Esophagus squamous epithelium (tissue), 5 donors: ENCODE measurements at places on chromosomes 7 and 10.

GRCh38 chr7:27329909-27330308, 87.3 kb downstream of the EVX1 start:
- DNase-seq = no peak

DNA sequence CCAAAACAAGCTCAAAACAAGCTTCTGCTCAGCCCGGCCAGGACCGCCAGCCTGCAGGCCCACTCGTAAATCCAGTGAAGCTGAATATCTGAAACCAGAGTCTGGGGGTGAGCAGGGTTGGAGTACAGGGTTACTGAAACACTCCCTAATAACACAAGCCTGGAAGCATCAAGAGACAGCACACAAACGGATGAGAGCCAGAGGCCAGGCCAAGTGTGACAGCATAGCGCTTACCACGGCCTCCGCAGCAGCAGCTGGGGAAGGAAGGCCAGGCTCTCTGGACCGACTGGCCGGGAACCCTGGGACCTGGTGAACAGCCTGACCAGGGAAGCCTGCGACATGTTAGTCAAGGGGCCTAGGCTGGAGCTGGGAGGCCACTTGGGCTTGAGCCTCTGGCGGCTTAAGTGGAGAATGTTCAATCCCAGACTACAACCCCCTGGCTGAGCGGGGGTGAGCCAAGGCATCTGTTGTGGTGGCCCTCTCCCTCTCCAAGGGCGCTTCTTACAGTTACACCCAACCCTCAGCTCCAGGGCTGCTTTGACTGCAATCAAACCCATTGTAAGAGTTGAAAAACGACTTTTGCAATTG, 21.7 kb upstream of the RNF32 start:
- DNase-seq = no peak

DNA sequence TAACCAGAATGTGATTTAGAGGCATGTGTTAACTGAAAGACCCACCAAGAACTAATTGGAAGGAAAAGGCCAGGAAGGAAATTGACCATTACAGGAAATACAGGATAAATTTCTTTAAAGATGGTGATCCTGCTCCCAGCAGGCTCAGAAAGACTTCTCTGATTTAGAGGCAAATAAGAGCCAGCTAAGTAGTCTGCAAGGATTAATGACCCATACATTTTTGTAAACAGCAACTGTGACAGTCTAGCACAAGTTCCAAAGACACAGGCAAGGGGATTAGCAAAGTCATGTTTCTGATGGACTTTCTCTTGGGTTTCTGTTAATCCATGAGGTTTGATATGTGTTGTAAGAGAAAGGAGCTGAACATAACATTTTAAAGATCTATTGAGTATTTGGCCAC, 425.0 kb downstream of the HTR7 start:
- no peak for DNase-seq

- DNase-seq = no peak
These were observed 148.9 kb downstream of the PARD3 start for GRCh38 chr10:34666008-34666704.

DNA sequence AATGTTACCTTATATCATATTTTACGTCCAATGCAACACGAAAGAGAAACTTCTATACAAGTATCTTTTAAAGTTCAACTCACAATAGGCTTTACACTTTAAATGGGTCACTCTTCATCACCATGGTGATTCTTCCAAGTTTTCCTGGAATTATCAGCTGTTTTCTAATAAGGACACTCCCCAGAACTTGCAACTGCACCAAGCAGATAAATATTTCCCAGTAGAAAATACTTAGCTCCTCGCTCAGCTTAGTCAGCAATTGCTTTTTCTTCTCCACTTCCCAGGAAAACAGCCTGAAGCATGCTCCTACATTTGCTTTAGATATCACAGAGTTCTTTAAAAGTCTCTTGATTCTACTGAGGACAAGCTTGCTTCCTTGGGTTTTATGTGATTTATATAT, 25.7 kb upstream of the ADD3 start:
- DNase-seq = no peak

DNA sequence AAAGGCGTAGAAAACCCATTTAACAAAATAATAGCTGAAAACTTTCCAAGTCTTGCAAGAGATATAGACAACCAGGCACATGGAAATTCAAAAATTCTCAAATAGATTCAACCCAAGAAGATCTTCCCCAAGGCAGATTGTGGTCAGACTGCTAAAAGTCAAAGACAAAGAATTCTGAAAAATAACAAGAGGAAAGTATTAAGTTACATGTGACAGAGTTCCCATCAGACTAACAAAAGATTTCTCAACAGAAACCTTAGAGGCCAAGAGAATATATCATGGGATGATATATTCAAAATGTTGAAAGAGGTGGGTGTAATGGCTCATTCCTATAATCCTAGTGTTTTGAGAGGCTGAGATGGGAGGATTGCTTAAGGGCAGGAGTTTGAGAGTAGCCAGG, 59.8 kb downstream of the TMEM178B start:
- no peak for DNase-seq

DNA sequence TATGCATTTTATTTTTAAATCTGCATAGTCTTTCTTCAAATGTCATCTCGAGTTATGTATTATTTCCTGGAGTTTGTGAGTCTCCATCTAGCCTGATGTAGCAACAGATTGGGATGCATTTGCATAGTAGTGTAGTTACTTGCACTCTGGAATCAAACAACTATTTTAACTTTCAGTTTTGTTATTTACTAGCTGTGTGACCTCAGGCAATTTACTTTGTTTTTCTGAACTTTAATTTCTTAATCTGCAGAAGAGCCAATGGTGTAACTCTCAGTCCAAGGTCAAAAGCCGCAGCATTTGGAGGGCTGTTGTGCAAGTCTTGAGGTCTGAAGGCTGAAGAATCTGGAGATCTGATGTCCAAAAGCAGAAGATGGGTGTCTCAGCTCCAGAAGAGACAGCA, 175.8 kb upstream of the SORCS1 start:
- no peak for DNase-seq

- DNase-seq = no peak
These were observed 195.5 kb upstream of the HPS1 start for GRCh38 chr10:98642281-98642680.

DNA sequence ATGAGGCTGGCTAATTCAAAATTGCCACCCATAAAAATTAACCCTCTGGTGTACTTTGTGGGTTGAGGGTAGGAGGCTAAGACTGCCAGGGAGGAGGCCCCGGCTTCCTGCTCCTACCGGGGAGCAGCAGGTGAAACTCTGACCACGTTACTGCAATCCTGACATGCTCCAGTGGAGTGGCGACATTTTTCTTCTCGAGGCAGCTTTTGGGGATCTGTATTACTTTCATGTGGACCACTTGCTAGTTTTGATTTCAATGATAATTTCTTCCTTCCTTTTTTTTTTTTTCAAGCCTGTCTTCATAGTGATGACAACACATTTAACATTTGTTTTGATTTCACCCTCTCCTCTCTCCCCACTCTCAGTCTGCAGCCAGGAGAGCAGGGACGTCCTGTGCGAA, 14.6 kb downstream of the GATA3 start:
- no peak for DNase-seq

DNA sequence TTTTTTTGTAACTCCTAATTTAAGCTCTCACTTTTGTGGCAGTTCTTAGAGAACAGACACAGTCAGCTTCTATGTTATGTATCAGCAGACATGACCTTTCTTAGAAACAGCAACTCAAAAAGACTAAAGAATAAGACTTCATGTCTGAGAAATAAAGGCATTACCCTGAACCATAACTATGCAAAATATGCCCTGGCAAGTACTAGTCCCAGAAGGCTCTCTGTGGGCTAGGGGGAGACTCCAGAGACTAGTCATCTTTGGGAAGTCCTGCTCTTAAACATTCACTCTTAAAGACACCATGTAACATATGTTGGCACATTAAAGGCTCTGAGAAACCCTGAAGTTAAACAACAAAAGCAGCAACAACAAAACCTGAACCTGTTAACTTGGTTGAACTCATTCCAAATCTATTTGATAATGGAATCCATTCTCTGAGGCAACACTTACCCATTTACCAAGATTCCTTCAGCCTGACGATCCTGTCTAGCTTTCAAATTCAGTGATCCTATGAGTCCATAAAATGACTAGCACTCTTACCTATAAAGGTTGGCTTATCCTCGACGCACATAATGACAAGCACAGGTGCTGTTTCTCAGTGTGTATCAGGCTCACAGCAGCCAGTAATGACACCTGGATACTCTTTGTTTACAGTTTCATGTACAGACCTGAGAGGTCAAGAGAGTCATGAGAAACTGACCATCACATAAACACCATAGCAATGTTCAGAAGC, 62.3 kb downstream of the OSBPL3 start:
- DNase-seq = no peak
